Endothelial cell of coronary artery (primary cell): ENCODE measurements at places on chromosomes 3 and 15. TPM values are rescaled to one million over a fixed set of nuclear protein-coding genes. Genes with fewer than 3 reads are reported as not detected.

LRRIQ4 gene
- not detected in 2 replicates for total RNA-seq

CNTN3 gene
- total RNA-seq = 0.09 and 0.38 TPM in 2 replicates

CTXN2 gene
- under 0.01 TPM in 1 of 2 replicates, not detected in the other for total RNA-seq

HEMK1 gene
- 9.5 and 12.6 TPM in 2 replicates for total RNA-seq

SLC28A1 gene
- total RNA-seq = not detected in 2 replicates

TRAIP gene
- total RNA-seq = 2.1 and 4.3 TPM in 2 replicates

PIK3CA gene
- total RNA-seq = 29.5 and 31.3 TPM in 2 replicates

PRR23C gene
- not detected in 2 replicates for total RNA-seq

PTH1R gene
- 0.18 and 0.85 TPM in 2 replicates for total RNA-seq

ARMC8 gene
- total RNA-seq = 38.1 and 55.7 TPM in 2 replicates

KLF15 gene
- 0.63 and 0.75 TPM in 2 replicates for total RNA-seq

UBE2E1 gene
- 95.9 and 110 TPM in 2 replicates for total RNA-seq

CPLX3 gene
- total RNA-seq = not detected in 2 replicates

PARP16 gene
- 1.2 and 2.4 TPM in 2 replicates for total RNA-seq

DAPK2 gene
- total RNA-seq = 2.8 and 3.2 TPM in 2 replicates

CDC25A gene
- total RNA-seq = 5.9 and 12.4 TPM in 2 replicates

LRRC49 gene
- 4.3 and 6.3 TPM in 2 replicates for total RNA-seq

GPR171 gene
- not detected in 2 replicates for total RNA-seq

TGM4 gene
- total RNA-seq = 0.09 TPM in 2 replicates

TMEM212 gene
- not detected in 2 replicates for total RNA-seq

CLDN16 gene
- total RNA-seq = under 0.01 TPM in 2 replicates

ZIC4 gene
- not detected in 2 replicates for total RNA-seq

BOC gene
- 0.09 TPM in 2 replicates for total RNA-seq

FEZF2 gene
- total RNA-seq = not detected in 2 replicates

IDH2 gene
- total RNA-seq = 65.2 and 91.8 TPM in 2 replicates

CD200R1 gene
- total RNA-seq = not detected in 2 replicates

AGBL1 gene
- not detected in 2 replicates for total RNA-seq

SCAPER gene
- total RNA-seq = 4.6 and 6.1 TPM in 2 replicates

STRIT1 gene
- total RNA-seq = not detected in 2 replicates

MUC20 gene
- 0.09 TPM in 1 of 2 replicates, not detected in the other for total RNA-seq

BBX gene
- total RNA-seq = 43.8 and 62.3 TPM in 2 replicates

KNSTRN gene
- 30.4 and 47.1 TPM in 2 replicates for total RNA-seq

SAXO2 gene
- 0.19 and 0.36 TPM in 2 replicates for total RNA-seq

LRRN1 gene
- not detected in 2 replicates for total RNA-seq

CCR8 gene
- not detected in 2 replicates for total RNA-seq

DNAH12 gene
- under 0.01 and 0.09 TPM in 2 replicates for total RNA-seq

SRGAP3 gene
- total RNA-seq = under 0.01 and 0.18 TPM in 2 replicates

FAM174B gene
- 0.90 and 2.8 TPM in 2 replicates for total RNA-seq

SLC6A11 gene
- total RNA-seq = not detected in 2 replicates

CPNE9 gene
- total RNA-seq = not detected in 2 replicates

LIPH gene
- under 0.01 and 2.5 TPM in 2 replicates for total RNA-seq

TLR9 gene
- not detected in 2 replicates for total RNA-seq

LRRC34 gene
- total RNA-seq = 0.38 and 2.2 TPM in 2 replicates
